Neural progenitor cell (in vitro differentiated cells): ENCODE measurements at places on chromosomes 1 and 21. TPM values are rescaled to one million over a fixed set of nuclear protein-coding genes. Genes with fewer than 3 reads are reported as not detected.

DNA sequence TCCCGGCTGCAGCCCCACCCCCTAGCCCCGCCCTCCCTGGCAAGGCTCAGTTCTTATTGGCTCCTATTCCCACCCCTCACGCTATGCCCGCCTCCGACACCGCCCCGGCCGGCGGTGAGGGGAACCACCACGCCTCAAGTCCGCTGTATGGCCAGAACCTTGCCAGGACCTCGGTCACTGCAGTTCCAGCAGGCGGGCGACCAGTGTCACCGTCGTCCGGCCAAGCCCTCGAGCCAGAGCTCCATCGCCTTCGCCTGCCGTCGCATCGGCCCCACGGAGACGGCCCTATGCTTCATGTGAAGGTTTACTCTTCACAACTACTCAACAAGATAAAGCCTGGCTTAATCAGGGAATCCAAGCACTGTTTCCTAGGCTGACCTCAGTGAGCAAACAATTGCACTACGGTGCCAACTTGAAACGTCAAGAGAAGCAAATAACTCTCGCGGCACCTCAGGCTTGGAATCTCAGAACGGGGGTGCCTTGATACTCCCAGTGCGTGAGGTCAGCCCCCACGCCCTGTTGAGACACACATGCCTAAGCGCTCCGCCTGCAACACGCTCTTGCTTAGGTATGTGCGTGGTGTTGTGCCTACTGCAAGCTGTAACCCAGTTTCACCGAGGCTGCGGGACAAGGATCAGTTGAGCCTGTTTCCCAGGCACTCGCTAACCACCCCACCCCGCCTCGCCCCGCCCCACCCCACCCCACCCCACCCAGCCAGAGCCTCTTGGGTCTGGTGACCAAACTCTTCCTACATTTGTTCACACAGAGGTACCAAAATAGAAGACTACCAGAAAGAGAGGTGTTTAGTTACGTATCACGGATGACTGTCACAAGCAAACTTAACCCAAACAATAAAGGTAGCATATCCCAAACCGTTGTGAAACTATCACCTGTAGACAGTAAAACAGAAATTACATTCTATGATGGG, 498 bp upstream of the DENND2C start:
- DNase-seq = peak; percentile 96

- no peak for DNase-seq
These were observed 4.0 kb upstream of the SSR2 start for GRCh38 chr1:156024801-156025200.

- no peak for DNase-seq
These were observed 13.9 kb upstream of the IL20 start for GRCh38 chr1:206851341-206852010.

RPE65 gene
- total RNA-seq = not detected in 2 replicates

GRCh38 chr1:205579711-205580110, 52.1 kb downstream of the ELK4 start:
- no peak for DNase-seq

GRCh38 chr1:48730164-48730910, 46.4 kb downstream of the BEND5 start:
- no peak for DNase-seq

TMOD4 gene
- not detected in 2 replicates for total RNA-seq

GRCh38 chr1:23522244-23522982, 8.6 kb downstream of the E2F2 start:
- DNase-seq = no peak

GRCh38 chr1:89360716-89361115, 3.1 kb upstream of the GBP6 start:
- DNase-seq = no peak

- DNase-seq = no peak
These were observed 39.1 kb upstream of the GBP5 start for GRCh38 chr1:89311757-89312156.

DNA sequence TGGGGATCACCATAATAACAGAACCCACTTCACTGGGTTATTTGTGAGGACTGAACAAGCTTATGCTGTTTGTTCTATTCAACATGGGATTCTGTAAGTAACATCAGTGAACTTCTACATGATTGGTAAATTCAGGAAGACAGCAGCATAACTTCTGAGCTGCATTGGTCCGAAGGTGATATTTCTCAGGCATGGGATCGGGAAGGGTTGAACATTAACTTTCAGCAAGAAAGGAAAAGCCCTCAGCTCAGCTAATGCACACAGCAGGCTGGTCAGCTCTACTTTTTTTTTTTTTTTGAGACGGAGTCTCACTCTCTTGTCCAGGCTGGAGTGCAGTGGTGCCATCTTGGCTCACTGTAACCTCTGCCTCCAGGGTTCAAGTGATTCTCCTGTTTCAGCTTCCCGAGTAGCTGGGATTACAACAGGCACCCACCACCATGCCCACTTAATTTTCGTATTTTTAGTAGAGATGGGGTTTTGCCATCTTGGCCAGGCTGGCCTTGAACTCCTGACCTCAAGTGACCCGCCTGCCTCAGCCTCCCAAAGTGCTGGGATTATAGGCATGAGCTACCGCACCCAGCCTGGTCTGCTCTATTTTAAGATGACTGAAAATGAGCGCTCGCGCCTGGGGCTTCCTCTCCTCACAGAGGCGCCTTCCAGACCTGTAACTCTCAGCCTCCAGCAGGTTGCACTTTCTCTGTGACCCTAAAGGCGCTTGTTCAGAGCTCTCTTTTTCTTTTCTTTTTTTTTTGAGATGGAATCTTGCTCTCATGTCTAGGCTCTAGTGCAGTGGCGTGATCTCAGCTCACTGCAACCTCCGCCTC, 42.2 kb downstream of the ECE1 start:
- no peak for DNase-seq

OR2L5 gene
- not detected in 2 replicates for total RNA-seq

- DNase-seq = no peak
These were observed 1.4 kb upstream of the SUCO start for GRCh38 chr1:172531412-172532182.

PRMT6 gene
- total RNA-seq = 33.1 and 40.3 TPM in 2 replicates

GRCh38 chr1:183522104-183522503, 49.8 kb downstream of the SMG7 start:
- DNase-seq = no peak

GRCh38 chr1:27133158-27133557, 21.8 kb downstream of the SLC9A1 start:
- no peak for DNase-seq

DNA sequence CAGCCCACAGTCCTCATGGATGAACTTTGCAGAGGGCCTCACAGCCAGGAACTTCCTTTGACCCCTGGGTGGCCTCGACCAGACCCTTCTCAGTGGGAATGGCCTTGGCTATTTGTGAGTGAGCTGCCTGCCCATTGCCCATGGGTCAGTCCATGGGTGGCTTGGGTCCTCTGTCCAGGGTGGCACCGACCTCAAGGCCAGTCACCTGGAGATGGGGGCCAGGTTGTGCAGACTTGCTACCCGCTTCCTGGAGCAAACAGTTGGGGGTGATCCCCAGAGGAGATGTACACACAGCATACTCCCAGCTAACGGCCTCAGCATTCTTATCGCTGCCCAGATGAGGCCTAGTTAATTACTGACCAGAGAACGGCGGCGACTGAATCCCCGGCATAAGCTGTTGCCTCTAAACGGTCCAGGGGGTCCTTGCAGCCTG, 23.1 kb upstream of the IFNLR1 start:
- DNase-seq = no peak

DNA sequence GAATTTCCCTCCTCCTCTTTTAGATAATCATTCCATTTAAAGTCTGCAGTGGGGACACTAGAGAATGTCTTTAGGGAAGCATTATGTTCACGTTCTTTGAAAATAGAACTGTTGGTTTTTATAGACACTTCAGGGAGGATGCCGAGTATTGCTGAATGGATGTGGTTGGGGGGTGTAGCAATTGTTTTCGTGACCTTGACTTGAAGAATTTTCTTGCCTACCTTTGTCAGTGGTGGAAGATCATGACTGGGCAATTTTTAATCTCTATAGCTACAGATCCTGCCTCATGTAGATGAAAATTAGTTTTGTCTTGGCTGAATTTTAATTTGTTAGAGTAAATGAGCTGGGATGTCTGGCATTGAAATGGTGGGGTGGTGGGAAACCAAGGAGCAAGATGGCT, 3.8 kb downstream of the SMG7 start:
- DNase-seq = no peak

GRCh38 chr1:173507847-173508209, 30.7 kb downstream of the PRDX6 start:
- peak; percentile 15 for DNase-seq

GRCh38 chr1:234538930-234539649, 60.1 kb upstream of the TARBP1 start:
- no peak for DNase-seq

GRCh38 chr1:2980849-2981248, 40.4 kb upstream of the ACTRT2 start:
- no peak for DNase-seq

SLC44A3 gene
- 0.25 and 1.7 TPM in 2 replicates for total RNA-seq

- peak; percentile 60 for DNase-seq
These were observed 797 bp upstream of the RSPH1 start for GRCh38 chr21:42496839-42497202.

- no peak for DNase-seq
These were observed 1.9 kb upstream of the SLC27A3 start for GRCh38 chr1:153773096-153773921.

DNA sequence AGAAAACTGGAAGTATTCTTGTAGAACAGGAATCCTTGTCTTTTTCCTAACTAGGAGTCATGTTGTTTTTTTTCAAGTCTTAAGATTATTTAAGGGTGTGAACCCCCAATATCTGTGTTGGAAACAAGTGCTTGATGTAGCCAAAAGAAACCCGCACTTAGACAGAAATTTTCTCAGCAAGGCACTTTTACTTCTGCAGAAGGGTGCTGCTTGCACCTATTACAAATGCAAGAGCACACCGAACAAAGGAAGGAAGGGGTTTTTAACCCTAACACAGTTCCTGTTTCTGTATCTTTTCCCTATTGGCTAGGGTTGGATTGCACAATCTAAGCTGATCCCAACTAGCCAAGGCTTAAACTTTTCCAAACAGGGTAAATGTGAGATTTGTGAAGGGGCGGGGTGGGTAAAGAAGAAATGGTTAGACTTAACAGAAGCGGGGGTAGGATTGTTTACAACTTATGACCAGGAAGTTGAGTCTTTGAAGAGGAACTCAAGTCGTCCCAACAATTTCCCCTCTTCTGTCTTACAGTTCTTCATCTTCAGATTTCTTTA, 75.1 kb downstream of the ZFYVE9 start:
- DNase-seq = no peak

DNA sequence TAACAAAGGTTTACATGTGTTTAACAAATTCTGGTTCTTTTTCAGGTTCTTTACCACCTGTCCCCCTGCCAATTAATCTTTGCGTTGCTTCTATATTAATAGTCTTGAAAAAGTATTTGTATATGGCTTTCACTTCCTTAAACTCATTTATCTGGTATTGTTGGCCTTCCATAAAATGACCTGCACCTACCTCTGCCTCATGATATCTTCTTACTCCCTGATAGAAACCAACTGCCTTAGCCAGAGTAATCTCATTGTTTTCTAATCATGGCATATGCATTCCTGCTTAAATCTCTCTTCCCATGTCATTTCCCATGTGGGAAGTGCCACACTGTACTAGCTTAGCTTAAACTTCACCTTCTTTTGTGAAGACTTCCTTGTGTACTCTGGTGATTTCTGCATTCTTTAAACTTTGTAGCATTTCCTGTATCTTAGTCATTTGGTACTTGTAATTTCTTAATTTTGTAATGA, 8.7 kb downstream of the SMG7 start:
- DNase-seq = no peak

TMEM125 gene
- total RNA-seq = 0.73 and 2.2 TPM in 2 replicates

DNA sequence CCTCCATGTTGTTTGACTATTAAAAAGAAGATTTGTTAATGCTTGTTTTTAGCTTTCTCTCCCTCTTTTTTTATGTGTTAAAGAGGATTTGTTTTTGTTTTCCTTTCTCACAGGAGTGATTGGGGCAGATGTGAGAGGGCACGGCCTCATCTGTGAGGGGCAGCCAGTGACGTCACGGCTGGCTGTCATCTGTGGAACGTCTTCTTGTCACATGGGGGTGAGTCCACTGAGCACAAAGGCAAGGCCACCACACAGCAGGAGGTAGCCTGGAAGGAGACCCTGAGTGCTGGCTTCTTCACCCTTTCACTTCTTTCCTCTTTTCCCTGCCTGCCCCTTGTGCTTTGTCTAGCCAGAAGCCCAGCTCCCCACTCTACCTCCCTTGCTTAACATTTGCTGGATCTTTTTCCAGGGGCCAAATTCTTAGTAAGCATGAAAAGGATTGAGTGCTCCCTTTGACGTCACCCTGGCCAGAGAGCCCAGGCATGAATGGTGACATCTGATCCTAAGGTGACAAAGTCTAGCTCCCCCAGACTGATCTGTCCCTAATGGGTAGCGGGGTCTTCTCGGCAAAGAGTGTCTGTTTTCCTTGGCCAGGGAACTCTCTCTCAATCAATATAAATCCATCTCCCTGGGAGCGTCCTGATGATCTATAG, 257.2 kb downstream of the FGGY start:
- DNase-seq = no peak

AMPD1 gene
- not detected in 2 replicates for total RNA-seq

- no peak for DNase-seq
These were observed 54.5 kb downstream of the ATP1B1 start for GRCh38 chr1:169160845-169161495.

- no peak for DNase-seq
These were observed 26.4 kb downstream of the MEGF6 start for GRCh38 chr1:3584915-3585314.

GRCh38 chr21:30340714-30341573, 3.5 kb upstream of the KRTAP27-1 start:
- peak; percentile 52 for DNase-seq

PRRX1 gene
- total RNA-seq = 0.09 and 0.19 TPM in 2 replicates

DNA sequence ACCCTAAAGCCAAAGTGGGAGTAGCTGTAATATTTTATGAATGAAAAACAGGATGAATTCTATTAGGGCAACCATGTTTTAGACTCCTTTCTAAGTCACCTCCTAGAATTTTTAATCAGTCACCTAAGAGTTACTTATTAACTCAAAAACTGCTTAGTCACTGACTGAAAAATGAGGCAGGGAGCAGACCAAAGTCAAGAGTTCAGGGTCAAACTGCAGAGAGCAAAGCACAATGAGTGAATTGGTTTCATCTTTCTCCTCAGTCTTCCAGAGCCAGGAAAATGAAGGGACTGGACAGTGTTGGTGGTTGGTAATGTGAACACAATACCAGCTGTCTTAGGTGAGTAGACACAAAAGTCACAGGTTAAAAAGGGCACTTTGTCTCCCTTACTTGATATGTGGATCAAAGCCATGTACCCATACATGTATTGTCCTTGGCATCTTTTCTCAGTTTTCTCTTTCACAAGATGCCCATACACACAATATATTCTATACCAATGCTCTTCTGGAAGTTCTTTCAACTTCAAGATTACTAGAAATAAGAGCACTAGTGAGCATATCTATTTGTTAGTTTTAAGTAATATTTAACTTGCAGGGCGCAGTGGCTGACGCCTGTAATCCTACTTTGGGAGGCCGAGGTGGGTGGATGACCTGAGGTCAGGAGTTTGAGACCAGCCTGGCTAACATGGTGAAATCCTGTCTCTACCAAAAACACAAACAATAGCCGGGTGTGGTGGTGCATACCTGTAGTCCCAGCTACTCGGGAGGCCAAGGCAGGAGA, 42.2 kb downstream of the ATP1B1 start:
- no peak for DNase-seq

ELK4 gene
- total RNA-seq = 24.9 and 36.6 TPM in 2 replicates
